ENCODE measurements at places on chromosomes 4 and X.

GRCh38 chrX:150688911-150689451 is 4.2 kb upstream of the MTMR1 start:
- DNase-seq: no peak

DNA sequence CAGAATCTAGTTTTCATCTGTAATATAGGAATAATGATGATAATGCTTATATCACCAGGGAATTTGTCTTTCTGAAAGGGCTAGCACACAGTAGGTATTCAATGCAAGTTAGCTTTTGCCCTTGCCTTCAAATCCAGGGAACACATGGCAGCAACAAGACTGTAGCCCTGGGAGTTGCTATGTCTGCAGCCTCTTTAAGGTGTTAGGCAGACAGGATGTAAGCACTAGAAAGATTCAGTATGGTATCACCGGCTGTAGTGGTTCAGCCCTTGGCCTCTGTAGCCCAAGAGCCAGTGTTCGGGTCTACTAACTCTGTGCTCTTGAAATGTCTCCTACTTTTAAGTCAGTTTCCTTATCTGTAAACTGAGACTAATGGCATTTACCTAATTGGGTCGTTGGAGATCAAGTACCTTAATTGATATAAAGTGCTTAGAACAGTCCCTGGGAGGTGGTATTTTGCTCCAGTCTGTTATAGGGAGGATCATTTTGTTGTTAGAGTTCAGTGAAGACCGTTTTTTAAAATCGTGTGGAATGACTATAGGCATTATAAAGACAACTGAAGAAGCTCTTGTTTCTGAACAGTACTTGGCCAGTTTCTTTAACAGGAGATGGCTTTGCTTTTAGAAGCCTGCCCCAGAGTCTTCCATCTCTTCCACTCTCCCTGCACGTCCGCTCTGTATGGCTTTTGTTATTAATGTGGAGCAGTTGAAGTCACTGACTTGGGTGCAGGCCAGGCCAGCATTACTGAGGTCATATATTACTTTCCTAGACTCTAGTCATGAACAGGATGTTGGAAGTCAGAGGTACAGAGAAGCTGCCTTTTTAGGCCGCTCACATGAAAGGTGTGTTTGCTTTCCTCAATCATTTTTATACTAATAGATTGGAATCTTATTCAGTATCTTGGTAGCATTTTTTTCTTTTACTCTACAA is 44.8 kb downstream of the GAB1 start:
- DNase-seq: no peak

DNA sequence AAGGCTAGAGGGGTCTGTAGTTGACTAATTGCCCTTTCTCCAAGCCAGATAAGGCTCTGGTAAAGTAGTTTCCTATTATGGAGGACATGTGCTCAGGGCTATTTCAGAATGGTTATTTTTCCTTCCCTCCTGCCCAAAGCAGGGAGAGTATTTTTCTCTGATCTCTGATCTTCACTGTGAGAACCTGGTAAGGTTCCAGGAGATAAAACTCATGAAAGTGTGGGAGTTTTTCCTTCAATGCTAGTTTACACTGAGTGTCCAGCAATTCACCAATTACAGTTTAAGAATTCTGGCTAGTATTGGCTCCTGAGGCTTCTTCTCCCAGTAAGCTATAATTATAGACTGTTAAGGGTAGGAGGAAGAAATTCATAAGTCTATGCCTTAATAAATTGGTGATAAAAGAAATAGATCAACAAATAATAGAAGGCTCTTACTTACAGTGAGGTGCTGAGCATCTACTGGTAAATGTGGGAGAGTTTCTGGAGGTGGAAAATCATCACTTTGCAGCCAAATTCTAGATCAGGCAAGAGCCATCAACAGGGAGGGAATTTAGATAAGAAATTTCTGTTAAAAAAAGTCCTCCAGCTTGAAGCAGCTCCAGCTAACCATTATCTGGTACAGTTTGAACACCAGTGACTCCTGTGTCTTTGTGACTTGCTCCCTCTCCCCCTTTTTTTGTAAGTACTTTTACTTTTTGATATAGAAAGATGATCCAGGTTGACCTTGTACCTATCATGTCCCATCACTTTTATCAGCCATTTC is 30.9 kb downstream of the CASP6 start:
- no peak for DNase-seq

DNA sequence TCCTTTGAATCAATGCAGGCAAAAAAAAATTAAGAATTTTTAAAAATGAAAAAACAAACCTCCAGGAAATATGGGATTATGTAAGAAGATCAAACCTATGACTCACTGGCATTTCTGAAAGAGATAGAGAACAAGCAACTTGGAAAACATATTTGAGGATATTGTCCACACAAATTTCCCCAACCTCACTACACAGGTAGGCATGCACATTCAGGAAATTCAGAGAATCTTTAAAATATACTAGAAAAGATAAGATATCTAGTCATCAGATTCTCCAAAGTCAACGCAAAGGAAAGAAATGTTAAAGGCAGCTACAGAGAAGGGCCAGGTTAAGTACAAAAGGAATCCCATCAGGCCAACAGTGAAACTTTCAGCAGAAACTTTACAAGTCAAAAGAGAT is 85.6 kb downstream of the ANTXR2 start:
- no peak for DNase-seq

Measured in stimulated activated CD8-positive, alpha-beta memory T cell treated with anti-CD3 and anti-CD28 coated beads, Interleukin-15, amount 100 ng/mL, for 24 hours (primary cell).